NCI-H524 treated with DMSO at 0.1 percent for 48 hours (cell line): ENCODE measurements at places on chromosomes 2 and 18.

GRCh38 chr2:125310657-125311364 is 1285.7 kb downstream of the CNTNAP5 start:
- no peak for DNase-seq

DNA sequence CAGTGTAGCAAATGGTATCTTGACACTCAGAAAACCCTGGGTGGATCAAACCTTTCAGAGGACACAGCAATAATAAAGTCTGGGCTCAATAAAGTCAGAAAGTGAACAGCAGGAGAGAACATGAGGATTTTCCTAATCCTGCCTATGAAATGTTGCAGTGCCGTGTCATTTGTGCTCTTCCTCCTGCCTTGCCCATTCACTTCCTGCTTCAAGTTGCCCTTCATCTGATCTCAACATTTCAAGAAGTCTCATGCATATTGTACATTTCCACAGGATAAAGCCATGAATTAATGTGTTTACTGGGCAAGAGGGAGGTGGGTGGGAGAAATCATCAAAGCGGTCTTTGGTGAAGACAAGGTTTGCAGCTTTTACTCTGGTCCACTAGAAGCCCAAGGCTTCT is 51.1 kb upstream of the STPG4 start:
- no peak for DNase-seq

DNA sequence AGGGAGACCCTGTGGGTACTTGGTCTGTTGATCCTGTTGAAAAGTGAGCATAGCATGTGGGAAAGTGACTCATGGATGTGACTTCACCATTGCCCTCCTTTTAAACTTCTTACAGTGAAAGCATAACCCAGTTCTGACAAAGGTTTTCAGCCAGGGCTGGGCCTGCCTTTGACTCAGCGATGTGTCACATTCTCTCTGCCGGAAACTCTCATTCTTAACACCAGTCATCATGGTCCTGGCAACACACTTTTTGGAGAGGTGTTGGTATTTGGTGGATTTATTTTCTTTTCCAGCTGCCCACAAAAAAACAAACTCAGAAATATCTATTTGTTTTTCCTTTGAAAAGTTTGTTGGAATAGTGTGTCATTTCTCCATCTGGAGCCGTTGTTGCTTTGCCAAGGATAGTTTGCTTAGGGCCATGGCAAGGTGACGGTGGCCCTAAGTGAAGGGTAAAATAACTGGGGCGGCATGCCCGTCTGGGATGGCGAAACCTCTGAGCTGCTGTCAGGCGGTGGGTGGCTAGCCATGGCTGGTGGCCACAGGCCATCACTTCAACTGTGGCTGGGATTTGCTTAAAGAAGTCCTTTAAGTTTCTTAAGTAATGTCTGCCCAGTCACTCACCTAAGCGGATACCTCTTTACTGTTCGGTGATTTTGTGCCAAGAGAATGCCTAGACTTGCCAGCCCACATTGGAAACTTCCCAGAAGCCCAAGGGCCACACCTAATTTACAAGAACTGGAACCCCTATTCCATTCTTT is 123.3 kb downstream of the LTBP1 start:
- no peak for DNase-seq

DNA sequence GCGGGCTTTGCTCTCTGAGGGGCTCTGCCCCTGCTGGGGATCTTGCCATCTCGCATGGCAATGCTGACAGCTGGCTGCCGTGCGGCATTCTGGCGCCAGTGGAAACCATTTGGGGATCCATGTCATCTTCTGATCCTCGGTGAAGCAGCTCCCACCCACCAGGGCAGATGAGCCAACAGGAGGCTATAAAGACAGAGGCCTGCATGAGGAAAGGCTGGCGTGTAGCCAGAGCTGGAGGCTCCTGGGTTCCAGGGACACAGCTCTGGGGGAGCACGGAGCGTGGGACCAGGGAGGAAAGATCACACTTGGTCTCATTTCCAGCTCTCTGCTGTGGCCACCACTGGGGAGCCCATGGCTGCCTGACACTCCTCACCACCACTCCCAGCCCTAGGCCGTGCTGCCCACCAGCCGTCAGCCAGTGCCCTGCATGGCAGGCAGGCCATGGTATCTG is 145.8 kb downstream of the ZFP36L2 start:
- no peak for DNase-seq

DNA sequence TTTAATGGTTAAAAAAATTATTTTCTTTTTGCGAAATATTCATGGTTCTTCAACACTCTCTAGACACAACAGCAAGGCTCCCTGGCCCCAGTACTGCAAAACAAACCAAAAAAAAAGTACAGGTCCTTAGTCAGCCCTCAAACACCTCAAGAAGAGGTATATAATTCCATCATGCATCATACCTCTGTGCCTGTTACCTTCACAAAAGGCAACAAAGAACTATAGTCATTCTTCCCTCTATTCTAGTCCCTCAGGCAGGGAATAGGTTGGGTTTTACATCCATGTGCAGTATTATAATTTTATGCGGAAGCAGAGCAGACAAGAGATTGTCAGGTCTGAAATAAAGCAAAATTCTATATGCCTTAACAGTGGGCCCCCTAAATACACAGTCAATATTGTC is 8.5 kb downstream of the NFE2L2 start:
- DNase-seq: no peak

- DNase-seq: no peak
Measured at GRCh38 chr2:207499114-207499513, 30.6 kb upstream of the CREB1 start.

GRCh38 chr2:151882786-151883445 is 54.7 kb upstream of the ARL5A start:
- no peak for DNase-seq

- DNase-seq: peak; percentile 51
Measured at GRCh38 chr2:219344751-219345430, 12.3 kb upstream of the RESP18 start.

GRCh38 chr2:1898461-1899395 is 154.4 kb upstream of the PXDN start:
- no peak for DNase-seq

GRCh38 chr2:8334866-8335325 is 347.0 kb upstream of the ID2 start:
- DNase-seq: no peak

DNA sequence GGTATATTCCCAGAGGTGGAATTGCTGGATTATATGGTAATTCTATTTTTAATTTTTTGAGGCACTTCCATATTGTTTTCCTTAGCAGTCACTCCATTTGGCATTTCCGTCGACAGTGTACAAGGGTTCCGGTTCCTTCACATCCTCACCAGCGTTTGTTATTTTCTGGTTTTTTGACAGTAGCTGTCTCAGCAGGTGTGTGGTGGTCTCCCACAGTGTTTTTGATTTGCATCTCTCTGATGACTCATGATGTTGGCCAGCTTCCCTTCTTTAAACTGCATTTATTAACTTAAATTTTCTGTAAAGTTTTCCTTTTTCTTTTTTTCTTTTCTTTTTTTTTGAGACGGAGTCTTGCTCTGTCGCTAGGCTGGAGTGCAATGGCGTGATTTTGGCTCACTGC is 19.7 kb downstream of the SH3BP4 start:
- DNase-seq: no peak

DNA sequence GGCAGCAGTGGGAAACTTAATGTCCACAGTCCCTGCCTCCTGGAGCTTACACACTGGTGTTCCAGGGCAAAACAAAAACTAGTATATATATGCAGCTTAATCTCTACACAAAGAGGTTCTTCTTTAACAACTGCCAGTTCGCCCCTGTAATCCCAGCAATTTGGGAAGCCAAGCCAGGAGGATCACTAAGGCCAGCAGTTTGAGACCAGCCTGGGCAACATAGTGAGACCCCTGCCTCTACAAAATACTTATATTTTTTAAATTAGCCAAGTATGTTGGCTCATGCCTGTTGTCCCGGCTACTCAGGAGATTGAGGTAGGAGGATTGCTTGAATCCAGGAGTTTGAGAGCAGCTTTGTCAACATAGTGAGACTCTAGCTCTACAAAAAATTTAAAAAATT is 17.2 kb upstream of the NEDD4L start:
- DNase-seq: no peak

DNA sequence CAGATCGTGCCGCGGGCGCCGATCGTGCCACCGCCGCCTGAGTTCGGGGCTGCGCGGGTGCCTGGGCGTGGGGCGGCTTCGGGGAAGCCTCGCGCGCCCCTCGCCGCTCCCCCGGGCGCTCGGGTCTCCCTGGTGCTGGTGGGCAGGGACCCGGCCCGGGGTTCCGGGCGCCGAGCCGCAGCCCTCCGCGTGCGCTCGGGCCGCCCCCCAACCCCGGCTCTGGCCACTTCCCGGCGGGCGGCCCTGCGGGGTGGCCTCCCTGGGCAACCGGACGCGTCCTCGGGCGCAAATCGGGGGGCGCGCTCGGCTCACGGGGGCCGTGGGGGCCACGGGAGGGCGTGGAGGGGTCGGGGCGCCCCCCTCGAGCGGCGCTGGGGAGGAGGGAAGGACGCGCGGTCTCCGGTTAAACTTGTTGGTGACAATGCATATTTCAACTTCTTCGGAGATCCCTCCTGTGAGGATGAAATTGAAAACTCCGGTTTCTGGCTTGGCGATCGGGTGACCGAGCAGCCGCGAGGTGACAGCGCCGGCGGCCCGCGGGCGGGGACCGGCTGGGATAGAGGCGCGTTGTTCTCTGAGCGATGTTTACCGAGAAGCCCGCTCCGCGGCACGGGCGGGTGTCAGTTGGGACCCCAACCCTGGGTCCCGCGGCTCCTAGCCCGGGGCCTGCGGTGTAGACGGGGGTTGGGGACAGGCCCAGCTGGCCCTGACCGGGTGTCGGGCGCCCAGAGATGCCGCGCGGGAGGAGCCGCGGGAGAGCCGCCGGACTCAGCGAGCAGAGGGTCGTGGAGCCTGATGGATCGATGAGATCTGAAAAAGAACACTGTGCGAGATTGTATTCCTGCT is 676 bp downstream of the SH3BP4 start:
- no peak for DNase-seq

GRCh38 chr2:7809640-7810039 is 872.2 kb upstream of the ID2 start:
- no peak for DNase-seq

DNA sequence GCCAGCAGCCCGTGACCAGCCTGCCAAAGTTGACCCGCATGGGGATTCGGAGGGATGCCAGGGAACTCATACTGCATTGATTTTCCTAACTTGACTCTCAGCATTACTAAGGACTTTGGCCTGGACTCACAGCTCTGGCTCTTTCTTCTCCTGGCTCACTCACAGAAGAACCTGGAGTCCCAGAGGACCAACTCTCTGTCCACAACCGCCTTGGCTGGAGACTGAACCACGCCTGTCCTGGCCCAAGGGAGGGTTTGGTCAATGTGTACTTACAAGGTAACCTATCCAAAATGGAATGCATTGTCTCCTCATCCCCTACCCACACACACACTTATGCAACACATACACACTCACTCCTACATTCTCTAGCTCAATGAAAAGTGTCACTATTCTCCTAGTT is 135.6 kb upstream of the KLHL29 start:
- no peak for DNase-seq

GRCh38 chr2:69145204-69145603 is 132.2 kb downstream of the ANTXR1 start:
- DNase-seq: no peak

DNA sequence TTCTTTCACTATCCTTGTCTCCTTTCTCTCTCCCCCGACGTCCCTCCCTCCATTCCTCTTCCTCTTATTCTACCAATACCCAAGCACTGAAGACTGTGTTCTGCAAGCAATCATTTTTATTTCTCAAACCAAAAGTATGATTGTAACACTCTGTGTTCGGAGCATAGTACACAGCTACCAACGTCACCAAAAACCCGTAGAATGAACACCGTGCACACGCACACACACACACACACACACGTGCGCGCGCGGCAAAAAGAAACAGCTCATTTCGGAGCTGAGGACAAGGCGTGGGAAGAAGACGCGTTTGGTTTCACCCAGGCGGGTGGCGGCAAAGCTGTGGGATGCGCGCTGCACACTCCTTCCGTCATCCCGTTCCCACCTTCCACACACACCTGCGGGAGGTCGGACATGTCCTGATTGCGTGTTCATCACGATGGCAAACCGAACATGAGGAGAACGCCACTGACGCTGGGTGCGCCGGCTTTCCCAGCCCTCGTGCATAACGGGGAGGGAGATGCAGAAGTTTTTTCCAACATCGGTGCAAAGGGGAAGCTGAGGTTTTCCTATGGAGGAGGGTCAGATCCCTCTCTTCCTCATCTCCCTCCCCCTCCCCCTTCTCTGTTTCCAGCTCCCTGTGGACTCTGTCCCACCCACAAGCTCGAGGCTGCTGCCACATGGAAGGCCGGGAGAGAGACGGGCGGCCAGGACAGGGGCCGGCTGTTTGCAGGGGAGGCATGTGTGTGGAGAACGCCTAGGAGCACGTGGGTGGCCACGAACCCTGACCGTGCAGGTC is 20.4 kb downstream of the MBP start:
- DNase-seq: no peak

DNA sequence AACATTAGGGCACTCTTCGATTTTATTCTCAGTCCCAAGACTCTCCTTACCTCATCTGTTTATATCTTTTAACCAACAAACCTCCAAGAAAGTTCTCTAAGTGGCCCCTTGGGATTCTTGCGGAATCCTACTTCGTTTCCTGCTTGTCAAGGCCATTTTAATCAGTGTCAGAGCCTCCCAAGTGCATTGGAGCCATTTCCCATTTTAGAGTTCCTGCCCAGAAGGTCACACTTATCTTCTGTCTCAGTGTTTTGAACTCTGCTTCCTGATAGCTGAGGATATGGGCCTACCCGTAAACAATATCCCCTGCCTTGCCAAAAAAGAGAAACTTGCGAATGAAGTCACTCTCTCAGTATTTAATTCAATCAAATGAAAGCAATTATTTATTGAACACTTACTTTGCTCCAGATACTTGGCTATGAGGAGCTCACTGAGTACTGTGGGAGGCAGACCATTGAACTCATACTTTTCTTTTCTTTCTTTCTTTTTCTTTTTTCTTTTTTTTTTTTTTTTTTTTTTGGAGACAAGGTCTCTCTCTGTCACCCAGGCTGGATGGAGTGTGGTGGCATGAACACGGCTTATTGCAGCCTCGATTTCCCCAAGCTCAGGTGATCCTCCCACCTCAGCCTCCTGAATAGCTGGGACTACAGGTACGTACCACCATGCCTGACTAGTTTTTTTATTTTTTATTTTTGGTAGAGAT is 5.7 kb upstream of the NOSTRIN start:
- no peak for DNase-seq

DNA sequence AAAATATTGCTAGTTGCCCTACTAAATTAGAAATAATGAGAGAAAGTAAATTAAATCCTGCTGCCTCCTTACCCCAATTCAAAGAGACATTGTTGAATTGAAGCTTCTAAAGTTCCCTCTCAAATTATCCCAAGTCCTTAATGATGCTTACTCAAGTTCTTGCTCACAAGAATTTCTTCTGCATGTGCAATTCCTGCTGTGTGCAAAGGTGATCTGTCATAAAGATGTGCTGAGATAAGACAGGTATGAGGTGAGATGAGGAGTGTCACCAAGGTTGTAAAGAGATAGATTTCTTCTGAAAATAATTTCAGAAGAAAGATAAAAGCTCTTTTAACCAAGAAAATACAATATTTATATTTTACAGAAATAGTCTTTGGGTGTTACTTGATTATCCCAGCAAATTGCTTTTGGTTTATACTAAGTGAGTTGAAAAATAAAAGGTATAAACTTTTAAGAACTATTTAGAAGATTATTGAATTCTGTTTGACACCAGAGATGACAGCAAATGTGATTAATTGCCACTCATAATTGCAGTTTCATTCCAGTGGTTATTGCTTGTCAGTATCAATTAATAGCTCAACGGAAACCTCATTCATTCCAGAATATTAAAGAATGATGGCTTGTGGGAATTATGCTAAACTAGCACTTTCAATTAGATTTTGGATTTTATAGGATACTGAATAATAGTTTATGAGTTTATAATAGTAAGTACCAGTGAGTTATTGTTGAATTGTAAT is 674.3 kb downstream of the STK39 start:
- no peak for DNase-seq

GRCh38 chr2:212052412-212053159 is 486.0 kb downstream of the ERBB4 start:
- no peak for DNase-seq

GRCh38 chr2:103153580-103154284 is 391.9 kb downstream of the TMEM182 start:
- no peak for DNase-seq
